HFFc6 (cell line): ENCODE measurements at places on chromosomes 1 and 21. TPM values are rescaled to one million over a fixed set of nuclear protein-coding genes. Genes with fewer than 3 reads are reported as not detected.

DNA sequence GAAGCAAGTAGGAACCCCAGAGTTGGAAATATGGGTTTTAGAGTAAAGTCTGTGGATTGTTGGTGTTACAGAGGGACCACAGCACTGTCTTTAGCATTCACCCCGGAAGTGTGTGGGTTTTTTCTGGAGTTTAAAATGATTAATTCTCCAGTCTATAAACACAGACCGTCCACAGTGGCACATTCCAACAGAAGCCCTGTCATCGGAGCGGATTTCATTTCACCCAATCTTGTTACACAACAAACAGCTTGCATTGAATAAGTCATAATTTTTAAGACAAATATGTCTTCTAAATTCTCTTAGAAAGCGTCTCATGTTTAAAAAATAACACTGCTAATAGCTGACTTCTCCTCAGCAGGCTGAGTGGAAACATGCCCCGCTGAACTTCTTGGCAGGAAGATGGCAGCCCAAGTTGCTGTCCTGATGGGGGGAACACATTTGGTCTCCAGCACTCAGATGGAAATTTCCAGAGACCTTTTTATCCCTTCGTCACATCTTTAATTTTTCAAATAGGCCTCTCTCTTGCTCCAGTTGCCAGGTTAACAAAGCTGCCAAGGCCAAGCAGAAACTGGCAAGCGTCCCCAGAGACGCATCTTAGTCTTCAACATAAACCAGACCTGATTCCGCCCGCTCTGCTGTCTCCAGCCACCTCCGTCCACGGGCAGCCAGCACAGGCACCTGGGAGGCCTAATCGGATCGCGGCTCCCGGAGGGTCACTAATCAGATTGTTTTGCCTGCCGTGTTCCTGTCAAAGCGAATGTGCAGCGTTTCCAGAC is 28.8 kb upstream of the SLC19A1 start:
- H3K36me3 ChIP-seq: no peaks in the 10 kb centered on the region
- peak; percentile 58 for DNase-seq
- H3K27me3 ChIP-seq: peaks cover 47% of the 10 kb centered on the region

KRTAP11-1 gene
- total RNA-seq: not detected in 3 replicates

- H3K4me1 ChIP-seq: peaks cover 51% of the 10 kb centered on the region
- peaks cover 5% of the 10 kb centered on the region; the same call in 1 of the 2 replicates for H3K36me3 ChIP-seq
- H3K27me3 ChIP-seq: peaks cover 3% of the 10 kb centered on the region
- DNase-seq: no peak
Observed at GRCh38 chr1:244211559-244211944, 160.5 kb downstream of the ZBTB18 start.

HYI gene
- total RNA-seq: 49.8 to 64.3 TPM (median 60.3 TPM) in 3 replicates

ATP1A4 gene
- not detected in 3 replicates for total RNA-seq

- H3K27me3 ChIP-seq: peaks cover 5% of the 10 kb centered on the region
- peak; percentile 50 for DNase-seq
- peak overlapping the region; percentile 19; the same call in 1 of the 2 replicates for H3K27ac ChIP-seq
- no peaks in the 10 kb centered on the region for H3K36me3 ChIP-seq
- H3K4me1 ChIP-seq: peaks cover 27% of the 10 kb centered on the region
Observed at GRCh38 chr1:192826791-192827546, 18.1 kb downstream of the RGS2 start.

SLC44A3 gene
- total RNA-seq: 0.15 to 1.2 TPM (median 0.48 TPM) in 3 replicates

- H3K27ac ChIP-seq: no peak overlapping the region
- no peak for DNase-seq
Observed at GRCh38 chr1:210876275-210876674, 257.7 kb downstream of the KCNH1 start.

DNA sequence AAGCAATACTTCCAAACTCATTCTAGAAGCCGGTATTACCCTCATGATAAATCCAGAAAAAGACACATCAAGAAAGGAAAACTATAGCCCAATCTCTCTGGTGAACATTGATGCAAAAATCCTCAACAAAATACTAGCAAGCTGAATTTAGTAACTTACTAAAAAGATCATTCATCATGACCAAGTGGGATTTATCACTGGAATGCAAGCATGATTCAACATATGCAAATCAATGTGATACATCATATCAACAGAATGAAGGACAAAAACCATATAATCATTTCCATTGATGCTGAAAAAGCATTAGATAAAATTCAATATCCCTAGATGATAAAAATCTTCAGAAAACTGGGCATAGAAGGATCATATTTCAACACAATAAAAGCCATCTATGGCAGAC is 402.9 kb downstream of the TGFB2 start:
- H3K4me1 ChIP-seq: peaks cover 13% of the 10 kb centered on the region
- no peak overlapping the region for H3K4me3 ChIP-seq
- H3K27me3 ChIP-seq: peaks cover 2% of the 10 kb centered on the region
- peak; percentile 21 for DNase-seq

DNA sequence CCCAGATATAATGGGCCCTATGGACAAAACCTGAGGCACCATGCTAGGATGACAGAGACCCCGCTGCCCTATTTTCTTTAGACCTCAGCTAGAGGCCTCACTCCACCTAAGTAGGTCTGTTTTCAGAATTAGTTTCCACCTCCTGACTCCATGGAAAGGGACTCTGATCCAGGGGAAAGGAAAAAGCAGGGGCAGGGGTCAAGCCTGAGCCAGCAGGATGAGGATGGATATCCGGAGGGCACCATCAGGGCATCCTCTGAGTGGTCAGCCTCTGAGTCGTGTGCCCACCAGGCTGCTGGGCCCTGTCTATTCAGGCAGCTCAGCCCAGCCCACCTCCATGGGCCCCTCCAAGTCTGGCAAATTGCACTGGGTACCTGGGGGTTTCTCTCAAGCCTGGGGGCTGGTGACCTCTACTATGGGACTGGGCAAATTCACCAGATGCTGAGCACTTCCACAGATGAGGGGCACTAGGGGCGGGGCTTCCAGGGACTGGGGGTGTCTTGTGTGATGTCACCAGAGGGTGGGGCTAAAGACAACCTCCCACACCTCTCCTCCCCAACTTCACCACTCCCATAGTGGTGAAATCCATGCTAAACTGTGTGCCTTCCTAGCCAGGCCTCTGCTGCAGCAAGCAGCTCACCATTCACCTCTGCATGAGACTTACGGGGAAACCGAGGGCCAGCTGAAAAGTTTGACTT is 5.5 kb downstream of the PAQR7 start:
- no peaks in the 10 kb centered on the region; the same call in 1 of the 2 replicates for H3K27me3 ChIP-seq
- DNase-seq: no peak
- no peaks in the 10 kb centered on the region for H3K36me3 ChIP-seq
- H3K4me3 ChIP-seq: no peak overlapping the region

DNA sequence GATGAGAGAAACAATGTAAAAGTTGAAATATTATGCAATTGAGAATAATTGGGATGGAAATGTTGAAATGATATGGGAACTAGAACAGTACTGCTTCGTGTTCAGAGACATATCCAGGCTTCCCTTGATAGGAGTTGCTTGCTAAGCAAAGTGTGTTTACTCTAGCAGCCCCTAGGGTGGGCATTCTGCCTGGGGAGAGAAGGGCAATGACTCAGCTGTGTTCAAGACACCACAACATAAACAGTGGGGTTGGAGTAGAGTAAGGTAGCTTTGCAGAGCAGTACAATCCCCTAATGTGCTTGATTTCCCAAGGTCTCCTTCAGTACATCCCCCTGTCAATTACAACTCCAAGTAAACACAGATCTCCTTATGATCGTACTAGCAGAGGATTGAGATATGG is 4.8 kb upstream of the PCNX2 start:
- H3K4me1 ChIP-seq: no peaks in the 10 kb centered on the region
- no peak overlapping the region for H3K4me3 ChIP-seq
- no peaks in the 10 kb centered on the region for H3K36me3 ChIP-seq
- no peak for DNase-seq

- H3K27me3 ChIP-seq: peaks cover 2% of the 10 kb centered on the region; the same call in 1 of the 2 replicates
- no peak overlapping the region for H3K27ac ChIP-seq
- peaks cover 26% of the 10 kb centered on the region for H3K4me1 ChIP-seq
- no peaks in the 10 kb centered on the region for H3K36me3 ChIP-seq
Observed at GRCh38 chr1:56061824-56062223, 517.5 kb downstream of the PLPP3 start.

DNA sequence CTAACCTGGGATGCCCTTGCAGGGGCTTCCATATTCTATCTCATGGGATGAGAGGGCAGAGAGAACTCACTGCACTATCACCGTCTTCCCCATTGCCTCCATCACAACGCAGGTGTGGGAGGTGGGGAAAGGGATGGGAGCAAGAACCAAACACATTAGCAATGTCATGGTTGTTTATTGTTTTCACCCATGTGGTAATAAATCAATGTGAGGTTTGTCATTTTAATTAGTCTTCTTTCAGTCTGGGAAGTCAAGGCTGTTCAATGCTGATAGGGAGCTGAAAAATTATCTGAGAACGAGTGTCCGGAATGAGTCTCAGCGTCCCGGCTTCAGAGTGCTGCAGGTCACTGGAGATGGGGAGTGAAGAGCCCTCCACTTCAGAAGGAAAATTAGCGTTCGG is 268.5 kb downstream of the DUSP10 start:
- H3K36me3 ChIP-seq: peaks cover 1% of the 10 kb centered on the region; the same call in 1 of the 2 replicates
- no peak overlapping the region for H3K4me3 ChIP-seq
- no peak for DNase-seq
- peaks cover 47% of the 10 kb centered on the region for H3K4me1 ChIP-seq
- no peak overlapping the region for H3K27ac ChIP-seq

PLA2G2A gene
- not detected in 2 replicates for total RNA-seq

- no peak overlapping the region for H3K27ac ChIP-seq
- H3K27me3 ChIP-seq: peaks cover 2% of the 10 kb centered on the region; the same call in 1 of the 2 replicates
- no peak overlapping the region for H3K4me3 ChIP-seq
Observed at GRCh38 chr1:30538993-30539867, 184.2 kb downstream of the MATN1 start.

OR2M5 gene
- total RNA-seq: not detected in 3 replicates

PLA2G2D gene
- not detected in 3 replicates for total RNA-seq

- peaks cover 13% of the 10 kb centered on the region for H3K4me1 ChIP-seq
- H3K4me3 ChIP-seq: no peak overlapping the region
- H3K27ac ChIP-seq: no peak overlapping the region
- no peaks in the 10 kb centered on the region; the same call in 1 of the 2 replicates for H3K27me3 ChIP-seq
Observed at GRCh38 chr21:41031701-41032220, 136.2 kb upstream of the BACE2 start.

LDLRAD1 gene
- total RNA-seq: not detected in 3 replicates

DNA sequence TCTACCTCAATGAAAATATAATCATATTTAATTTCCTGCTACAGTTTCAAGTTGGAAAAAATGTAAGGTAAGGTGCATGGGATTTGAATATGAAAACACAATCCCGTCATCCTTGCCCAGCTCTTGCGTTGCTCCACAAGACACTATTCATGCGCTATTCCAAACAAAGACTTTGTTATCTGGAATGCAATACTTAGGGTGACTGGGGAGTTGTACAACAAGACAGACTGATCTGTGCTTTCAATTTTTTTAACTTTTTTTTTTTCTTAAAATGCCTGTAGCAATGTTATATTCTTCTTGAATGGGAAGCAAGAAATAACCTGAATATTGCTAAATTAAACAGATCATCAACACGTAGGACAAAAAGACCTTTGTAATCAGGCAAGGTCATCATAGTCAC is 1077.2 kb downstream of the TTLL7 start:
- no peak for DNase-seq
- H3K36me3 ChIP-seq: no peaks in the 10 kb centered on the region
- no peak overlapping the region for H3K4me3 ChIP-seq
- H3K27ac ChIP-seq: no peak overlapping the region

- H3K4me3 ChIP-seq: no peak overlapping the region
- peaks cover 5% of the 10 kb centered on the region; the same call in 1 of the 2 replicates for H3K36me3 ChIP-seq
- no peaks in the 10 kb centered on the region for H3K4me1 ChIP-seq
- no peak for DNase-seq
- H3K27ac ChIP-seq: no peak overlapping the region
Observed at GRCh38 chr1:185232874-185233273, 75.9 kb downstream of the SWT1 start.

GRCh38 chr1:226033991-226034390 is 28.5 kb upstream of the H3-3A start:
- peak overlapping the region; percentile 74; the same call in 1 of the 2 replicates for H3K27ac ChIP-seq
- H3K36me3 ChIP-seq: no peaks in the 10 kb centered on the region
- H3K27me3 ChIP-seq: peaks cover 10% of the 10 kb centered on the region
- peaks cover 6% of the 10 kb centered on the region for H3K4me1 ChIP-seq
- DNase-seq: no peak
- no peak overlapping the region for H3K4me3 ChIP-seq

DNA sequence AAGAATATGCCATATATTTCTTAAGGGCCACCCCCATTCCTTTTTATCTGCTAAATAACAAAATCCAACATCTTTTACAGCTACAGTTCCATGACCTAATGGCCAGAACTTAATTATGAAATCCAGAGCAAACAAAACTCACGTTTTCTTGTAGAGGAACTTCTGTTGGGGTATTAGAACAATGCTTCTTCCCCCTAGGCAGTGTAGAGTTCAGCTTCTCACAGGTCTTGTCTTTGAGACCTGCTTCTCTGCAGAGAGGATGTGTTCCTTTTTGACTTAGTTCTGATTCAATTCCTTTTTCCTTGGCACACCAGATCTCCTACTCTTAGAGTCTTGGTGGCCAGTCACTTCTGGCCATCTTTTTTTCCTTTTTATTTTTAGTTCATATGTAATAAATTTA is 22.2 kb downstream of the VAV3 start:
- no peaks in the 10 kb centered on the region for H3K4me1 ChIP-seq
- no peak overlapping the region for H3K4me3 ChIP-seq
- no peak for DNase-seq
- peaks cover 16% of the 10 kb centered on the region for H3K27me3 ChIP-seq
- no peaks in the 10 kb centered on the region for H3K36me3 ChIP-seq
- no peak overlapping the region for H3K27ac ChIP-seq

DNA sequence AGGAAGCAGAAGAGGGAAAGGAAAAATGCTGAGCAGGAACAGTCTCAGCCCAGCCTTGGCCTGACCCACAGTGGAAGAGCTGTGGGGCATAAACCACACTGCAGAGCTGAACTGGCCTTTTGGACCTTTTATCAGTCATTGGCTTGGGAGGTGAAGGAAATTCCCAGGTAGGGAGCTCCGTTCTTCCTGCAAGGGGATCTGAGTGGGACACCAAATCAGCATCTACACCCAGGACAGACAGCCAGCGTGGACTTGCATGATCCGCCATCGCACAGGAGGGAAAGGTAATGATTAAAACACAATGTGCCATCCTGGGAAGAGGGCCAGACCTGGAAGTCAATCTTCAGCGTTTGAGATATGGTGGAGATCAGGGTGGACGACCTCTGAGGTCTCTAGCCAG is 1.2 kb upstream of the MTFR1L start:
- no peak for DNase-seq
- no peaks in the 10 kb centered on the region; the same call in 1 of the 2 replicates for H3K36me3 ChIP-seq
- peak overlapping the region; percentile 91 for H3K27ac ChIP-seq
- peak overlapping the region; percentile 94 for H3K4me3 ChIP-seq
